ENCODE measurements at places on chromosomes 1 and 21. TPM values are rescaled to one million over a fixed set of nuclear protein-coding genes. Genes with fewer than 3 reads are reported as not detected.

- DNase-seq, result no peak
These were observed 47.9 kb downstream of the MACO1 start for GRCh38 chr1:25478633-25479032.

DNA sequence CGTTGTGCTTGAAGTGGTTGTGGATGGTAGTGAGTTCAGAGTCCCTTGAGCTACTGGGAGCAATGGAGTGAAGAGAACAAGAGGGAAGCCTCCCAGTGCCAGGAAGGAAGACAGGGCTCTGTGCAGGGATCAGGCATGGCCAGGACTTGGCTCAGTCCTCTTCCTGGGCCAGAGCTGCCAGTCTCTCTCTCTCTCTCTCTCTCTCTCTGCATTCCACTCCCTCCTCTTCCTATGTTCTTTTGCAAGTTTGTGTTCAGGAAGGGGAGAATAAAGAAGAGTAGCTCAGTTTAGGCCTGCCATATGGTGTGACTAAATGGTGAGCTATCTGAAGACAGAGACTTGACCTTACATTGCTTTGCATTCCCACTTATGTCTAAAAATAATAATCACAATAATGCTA, 20.5 kb upstream of the RPTN start:
- DNase-seq, result no peak

DNA sequence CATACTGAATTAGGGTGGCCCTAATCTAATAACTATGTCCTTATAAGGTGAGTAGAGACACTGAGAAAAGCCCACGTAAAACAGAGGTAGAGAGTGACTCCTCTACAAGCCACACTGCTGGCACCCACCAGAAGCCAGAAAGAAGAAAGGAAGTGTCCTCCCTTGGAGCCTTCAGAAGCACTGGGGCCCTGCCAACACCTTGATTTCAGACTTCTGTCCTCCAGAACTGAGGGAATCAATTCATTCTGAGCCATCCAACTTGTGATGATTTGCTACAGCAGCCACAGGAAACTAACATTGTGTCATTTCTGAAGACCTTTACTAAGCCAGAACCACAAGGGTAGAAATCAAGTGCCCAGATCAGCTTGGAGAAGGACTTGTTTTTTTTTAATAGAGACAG, 15.0 kb downstream of the GNB1 start:
- DNase-seq, result no peak

- DNase-seq, result no peak
These were observed 98.8 kb downstream of the MTR start for GRCh38 chr1:236893626-236894545.

DNA sequence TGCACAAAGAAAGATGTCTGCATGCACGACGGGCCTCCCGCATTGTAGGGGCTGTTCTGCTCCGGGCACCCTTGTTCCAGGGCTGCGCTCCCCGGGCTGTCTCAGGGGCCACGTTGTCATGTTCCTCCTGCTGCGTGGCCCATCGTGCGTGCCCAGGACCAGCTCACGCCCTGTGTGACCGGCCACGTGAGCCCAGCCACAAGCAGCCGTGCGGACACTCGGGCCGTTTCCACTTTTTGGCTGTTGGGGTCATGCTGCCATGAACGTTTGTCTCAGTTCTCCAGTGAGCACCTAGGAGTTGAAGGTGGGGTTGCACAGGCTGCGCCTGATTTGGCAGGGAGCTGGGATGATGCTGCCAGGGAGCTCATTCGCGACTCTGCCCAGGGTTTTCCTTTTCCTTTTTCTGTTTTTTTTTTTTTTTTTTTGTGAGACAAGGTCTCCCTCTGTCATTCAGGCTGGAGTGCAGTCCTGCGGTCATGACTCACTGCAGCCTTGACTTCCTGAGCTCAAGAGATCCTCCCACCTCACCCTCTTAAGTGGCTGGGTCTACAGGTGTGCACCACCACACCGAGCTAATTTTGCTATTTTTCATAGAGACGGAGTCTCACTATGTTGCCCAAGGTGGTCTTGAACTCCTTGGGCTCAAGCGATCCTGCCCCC, 17.4 kb downstream of the PDXK start:
- DNase-seq, result no peak

DNA sequence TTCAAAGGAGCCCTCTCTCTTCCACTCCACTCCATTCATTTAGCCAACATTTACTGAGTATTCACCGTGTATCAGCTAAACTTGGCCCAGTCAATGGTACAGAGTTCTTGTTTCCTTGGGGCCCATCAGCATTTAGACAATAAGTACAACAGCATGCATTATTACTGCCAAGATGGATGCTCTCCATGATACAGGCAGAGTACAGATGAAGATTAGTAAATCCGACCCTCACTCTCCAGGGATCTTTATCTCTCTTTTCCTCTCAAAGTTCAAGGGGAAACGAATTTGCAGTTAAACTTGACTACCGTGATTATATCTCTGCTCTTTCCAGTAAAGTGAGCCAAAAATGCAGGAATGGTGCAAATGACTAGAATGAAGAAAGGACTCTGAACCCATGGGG, 184.6 kb upstream of the DUSP10 start:
- no peak for DNase-seq

DNA sequence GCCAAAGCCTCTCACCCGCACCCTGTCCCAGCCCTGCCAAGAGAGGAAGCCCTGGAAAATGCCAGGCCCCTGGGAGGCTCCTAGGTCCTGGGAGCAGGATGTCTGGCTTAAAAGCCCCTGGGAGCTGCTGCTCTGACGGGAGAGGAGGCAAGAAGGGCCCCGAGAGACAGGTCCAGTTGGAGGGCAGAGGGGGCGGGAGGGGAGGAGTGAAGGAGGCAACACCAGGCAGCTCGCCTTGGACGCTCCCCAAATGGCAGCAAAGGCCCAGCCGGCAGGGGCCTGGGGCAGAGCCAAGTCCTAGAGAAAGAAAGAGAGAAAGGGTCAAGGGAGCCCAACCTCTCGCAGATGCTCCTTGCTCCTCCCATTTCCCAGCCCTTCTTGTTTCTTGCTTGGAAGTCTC, 6.8 kb downstream of the ETV3L start:
- no peak for DNase-seq

DNA sequence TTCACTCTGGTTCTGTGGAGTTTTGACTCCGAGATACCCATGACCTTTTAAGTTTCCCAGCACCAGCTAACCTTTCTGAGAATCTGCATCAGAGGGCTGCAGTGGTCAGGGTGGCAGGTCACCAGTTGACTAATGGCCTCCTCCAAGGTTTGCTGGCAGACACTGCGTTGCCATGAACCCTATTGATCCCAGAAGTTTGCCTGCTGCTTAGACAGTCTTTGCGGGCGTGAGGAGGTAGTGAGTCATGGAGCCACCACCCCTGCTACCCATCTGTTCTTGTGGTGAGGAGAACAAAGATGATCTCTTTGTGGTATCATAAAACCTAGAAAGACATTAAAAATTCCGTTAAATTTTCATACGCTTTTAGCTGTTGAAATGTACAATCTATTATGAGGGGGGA, 180.4 kb downstream of the FGGY start:
- DNase-seq, result no peak

DNA sequence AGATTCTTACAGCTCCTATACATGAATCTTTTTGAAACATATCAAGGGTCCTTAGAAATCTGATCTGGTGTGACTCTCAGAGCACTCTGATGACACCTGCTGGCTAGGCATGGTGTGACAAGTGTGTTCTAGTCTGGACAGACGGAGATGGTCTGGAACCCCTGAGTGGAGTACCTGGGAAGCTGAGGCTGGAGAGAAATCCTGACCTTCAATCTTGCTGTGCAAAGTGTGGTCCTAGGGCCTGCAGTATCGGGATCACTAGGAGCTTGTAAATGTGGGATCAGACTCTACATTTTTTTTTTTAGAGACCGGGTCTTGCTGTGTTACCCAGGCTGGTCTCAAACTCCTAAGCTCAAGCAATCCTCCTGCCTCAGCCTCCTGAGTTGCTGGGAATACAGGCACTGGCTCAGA, 78.6 kb upstream of the SOD1 start:
- DNase-seq, result peak; percentile 24

DNA sequence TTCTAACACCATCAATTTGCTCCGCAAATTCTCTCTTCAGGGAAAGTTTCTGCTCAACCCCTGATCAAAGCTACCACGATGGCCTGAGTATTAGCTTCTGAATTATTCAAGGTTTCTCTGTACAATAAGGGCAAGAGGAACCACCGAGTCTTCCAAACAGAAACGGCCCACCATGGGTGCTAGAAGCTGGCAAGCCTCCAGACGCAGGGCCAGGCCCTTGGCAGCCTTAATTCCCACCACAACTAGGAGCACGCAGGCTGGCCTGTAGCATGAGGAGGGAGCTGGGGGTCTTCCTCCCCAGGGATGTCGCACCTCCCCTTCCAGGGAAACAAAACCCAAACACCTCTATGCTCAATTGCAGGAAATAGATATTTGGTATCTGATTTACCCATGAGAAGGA, 11.1 kb downstream of the RSPH1 start:
- no peak for DNase-seq

GRCh38 chr1:184919892-184920291, 54.4 kb downstream of the NIBAN1 start:
- no peak for DNase-seq

GRCh38 chr1:234892642-234893041, 236.0 kb downstream of the TOMM20 start:
- no peak for DNase-seq

DNA sequence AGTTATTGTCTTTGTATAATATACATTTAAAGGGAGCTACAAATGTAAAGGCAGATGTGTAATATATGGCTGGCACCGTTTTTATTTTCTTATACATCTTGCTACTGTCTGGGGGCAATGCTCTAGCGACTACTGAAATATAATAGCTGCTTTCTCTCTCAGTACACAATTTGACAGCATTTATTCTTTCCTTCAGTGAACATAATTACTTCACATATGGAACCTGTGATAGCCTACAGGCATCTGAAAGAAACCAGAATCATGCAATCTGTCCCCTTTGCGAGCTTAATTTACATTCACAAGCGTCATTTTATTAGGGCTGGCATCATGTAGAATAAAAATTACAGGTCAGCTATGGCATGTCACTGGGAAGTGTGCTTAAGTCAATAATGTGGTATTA, 557.5 kb upstream of the PTBP2 start:
- DNase-seq, result no peak

GRCh38 chr1:82171955-82172354, 371.2 kb downstream of the ADGRL2 start:
- no peak for DNase-seq

DNA sequence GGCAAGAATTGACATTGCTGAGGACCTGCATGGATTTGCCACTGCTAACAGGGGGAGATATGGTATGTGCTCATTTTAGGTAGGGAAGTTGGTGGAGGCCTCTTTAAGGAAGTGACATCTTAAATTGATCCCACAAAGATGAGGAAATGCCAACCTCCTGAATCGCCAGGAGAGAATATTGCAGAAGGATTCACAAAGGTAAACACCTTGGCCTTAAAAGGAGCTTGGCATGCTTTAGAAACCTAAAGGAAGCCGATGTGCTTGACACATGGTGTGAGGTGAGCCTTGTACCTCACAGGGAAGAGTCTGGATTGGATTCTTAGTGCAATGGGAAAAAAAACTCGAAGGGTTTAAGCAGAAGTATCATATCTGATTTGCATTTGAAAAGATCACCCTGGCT, 470.5 kb upstream of the DAB1 start:
- DNase-seq, result no peak

- no peak for DNase-seq
These were observed 622.9 kb upstream of the ADGRL4 start for GRCh38 chr1:79629414-79629813.

- peak; percentile 6 for DNase-seq
These were observed 66.7 kb upstream of the ANGPTL3 start for GRCh38 chr1:62530516-62531154.

DNA sequence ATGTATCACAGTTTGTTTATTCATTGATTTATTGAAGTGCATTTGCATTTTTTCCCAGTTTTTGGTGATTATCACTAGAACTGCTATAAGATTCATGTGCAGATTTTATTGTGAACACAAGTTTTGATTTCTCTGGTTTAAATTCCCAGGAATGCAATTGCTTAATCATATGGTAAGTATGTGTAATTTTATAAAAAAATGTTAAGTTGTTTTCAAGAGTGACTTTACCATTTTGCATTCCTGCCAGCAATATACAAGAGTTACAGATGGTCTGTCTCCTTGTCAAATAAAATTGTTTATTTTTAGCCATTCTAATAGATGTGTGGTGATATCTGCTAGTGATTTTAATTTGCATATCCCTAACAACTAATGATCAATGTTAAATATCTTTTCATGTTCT, 127.3 kb upstream of the APP start:
- no peak for DNase-seq

DNA sequence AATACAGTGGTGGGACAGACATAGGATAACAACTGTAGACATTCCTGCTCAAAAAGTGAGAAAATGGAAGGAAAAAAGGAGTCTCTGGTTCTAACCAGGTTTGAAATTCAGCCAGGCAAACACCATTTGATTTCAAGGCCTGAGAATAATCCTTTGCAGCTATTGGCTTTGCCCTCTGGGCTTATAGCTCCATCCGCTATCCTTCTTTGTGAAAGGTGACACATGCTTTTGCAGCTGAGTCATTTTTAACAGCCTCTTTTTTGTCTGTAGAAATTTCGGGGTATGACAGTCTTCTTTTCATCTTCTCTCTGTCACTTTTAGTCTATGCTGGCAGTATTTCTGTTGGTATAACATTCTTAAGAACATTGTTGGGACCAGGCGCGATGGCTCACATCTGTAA, 16.2 kb downstream of the SDHC start:
- no peak for DNase-seq

DNA sequence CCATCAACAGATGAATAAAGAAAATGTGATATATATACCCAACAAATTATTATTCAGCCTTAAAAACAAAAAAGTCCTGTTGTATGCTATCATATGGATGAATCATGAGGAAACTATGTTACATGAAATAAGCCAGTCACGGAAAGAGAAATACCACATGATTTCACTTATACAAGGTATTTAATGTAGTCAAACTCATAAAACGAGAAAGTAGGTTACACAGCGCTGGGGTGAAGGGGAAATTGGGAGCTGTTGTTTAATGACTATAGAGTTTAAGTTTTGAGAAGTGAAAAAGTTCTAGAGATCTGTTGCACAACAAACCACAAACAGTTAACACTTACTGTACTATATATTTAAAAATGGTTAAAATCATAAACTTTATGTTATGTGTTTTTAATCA, 58.5 kb downstream of the SLC25A24 start:
- DNase-seq, result no peak

GRCh38 chr1:197222025-197222685, 45.9 kb upstream of the CRB1 start:
- DNase-seq, result no peak

GRCh38 chr1:66562561-66562960, 28.6 kb downstream of the SGIP1 start:
- DNase-seq, result no peak

- no peak for DNase-seq
These were observed 199.2 kb upstream of the ESRRG start for GRCh38 chr1:216922406-216922805.

GRCh38 chr1:197526736-197527371, 248.4 kb downstream of the DENND1B start:
- peak; percentile 1 for DNase-seq

Gene GNAT2
- polyA plus RNA-seq, result not detected

Gene AQP10
- polyA plus RNA-seq, result not detected

Gene CFHR5
- not detected for polyA plus RNA-seq

Gene CHIA
- not detected for polyA plus RNA-seq

Gene CNTN2
- polyA plus RNA-seq, result not detected

Gene GRIK1
- not detected for polyA plus RNA-seq

Gene AZIN2
- 7.0 TPM for polyA plus RNA-seq

Gene OR2T33
- not detected for polyA plus RNA-seq

Gene FCN3
- not detected for polyA plus RNA-seq
